Activated CD4-positive, alpha-beta T cell treated with anti-CD3 and anti-CD28 coated beads for 1 hour (primary cell): ENCODE measurements at places on chromosomes 3 and 15.

DNA sequence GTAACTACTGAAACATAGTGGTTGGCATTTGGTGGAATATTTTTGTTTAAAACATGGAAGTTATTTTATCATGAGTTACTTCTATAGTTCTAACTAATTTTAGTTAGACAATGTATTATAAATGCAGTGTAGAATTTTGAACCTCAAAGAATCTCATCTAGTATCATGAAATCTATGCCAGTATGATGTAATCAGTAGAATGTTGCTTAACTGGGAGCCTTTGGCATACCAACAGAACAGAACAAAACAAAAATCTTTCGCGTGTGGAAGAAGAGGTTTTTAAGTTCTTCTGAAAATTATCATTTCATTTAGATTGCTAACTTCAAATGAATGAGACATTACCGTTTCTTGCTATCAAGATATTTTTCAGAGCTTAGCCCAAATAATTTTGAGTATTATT is 98.4 kb upstream of the LRRFIP2 start:
- no peak for DNase-seq

DNA sequence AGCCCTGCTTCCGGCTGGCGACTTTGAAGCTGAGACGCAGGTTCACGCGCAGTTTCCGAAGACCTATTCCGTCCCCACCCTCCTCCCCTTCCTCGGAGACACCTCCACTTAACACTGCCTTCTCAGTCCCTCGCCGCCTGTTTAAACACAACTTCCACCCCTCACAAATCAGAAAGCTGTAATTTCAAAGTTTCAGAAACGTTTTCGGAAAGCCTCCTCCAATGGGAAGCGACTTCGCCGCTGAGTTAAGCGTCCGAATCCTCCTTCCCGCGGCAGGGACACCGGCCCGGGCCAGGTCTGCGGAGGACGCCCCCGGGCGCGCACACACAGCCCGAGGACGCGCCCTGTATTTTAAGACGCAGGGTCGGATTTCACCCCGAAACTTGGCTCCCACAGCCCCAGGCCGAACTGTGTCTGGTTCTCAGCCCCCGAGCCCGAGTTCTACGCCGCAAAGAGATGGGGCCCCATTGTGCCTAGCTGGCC is 559 bp upstream of the LRRN1 start:
- DNase-seq = no peak

DNA sequence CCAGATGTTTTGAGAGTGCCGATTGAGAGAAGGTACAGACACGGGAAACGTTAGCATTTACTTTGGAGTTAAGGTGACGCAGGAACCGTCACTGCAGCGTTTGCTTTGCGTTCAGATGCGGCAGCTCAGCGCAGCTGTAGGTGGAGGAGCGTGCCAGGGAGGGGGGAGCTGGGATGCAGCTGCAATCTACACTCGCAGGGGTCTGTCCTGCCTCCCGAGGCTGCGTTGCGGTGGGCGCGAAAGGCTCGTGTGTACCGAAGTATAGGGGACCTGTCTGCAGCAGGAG is 425 bp upstream of the FYTTD1 start:
- DNase-seq = no peak

GRCh38 chr3:155049959-155050358 is 30.2 kb upstream of the MME start:
- DNase-seq = no peak

DNA sequence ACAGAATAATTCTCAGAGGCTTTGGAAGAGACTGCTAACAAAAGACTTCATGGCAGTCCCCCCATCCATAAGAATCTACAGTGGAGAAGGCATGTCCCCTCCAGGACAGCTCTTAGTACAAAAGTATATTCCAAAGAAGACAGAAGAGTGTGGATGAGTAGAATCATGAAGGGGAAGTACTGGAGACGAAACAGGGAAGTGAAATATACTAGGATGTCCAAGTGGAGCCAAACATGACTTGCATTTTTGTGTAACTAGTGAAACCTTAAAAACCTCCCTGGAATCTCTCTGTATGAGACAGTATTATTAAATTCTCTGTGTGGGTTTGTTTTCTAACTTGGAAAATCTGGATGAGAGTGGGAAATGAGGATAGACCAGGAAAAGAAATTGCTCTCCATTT is 312.4 kb downstream of the RSL24D1 start:
- no peak for DNase-seq

DNA sequence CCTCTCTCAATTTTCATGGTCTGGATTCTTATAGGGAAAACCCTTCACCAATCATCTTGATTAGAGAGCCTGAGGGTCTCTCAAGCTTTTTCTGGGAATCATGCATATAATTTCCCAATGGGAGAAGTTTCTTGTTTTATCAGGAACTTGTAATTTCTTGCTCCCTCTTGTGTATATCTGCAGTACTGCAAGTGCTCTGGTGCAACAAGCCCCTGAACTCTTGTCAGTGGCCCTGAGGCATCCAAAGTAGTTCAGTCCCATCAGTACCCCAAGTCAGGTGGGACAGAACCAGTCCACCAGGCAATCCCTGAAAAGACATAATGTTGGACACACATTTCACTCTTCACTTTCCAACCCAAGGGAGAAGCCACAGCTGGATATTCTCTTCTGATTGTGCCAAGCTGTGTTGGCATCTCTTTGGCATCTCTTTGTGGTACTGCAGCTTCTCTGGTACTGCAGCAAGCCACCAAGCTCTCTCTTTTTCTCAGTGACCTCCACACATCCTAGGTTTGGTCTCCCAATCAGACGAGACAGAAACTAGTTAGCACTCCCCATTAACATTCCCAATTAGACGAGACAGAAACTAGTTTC is 214.5 kb downstream of the ZIC4 start:
- no peak for DNase-seq

- peak; percentile 31 for DNase-seq
These were observed 6.0 kb downstream of the MUC13 start for GRCh38 chr3:124928333-124929202.

DNA sequence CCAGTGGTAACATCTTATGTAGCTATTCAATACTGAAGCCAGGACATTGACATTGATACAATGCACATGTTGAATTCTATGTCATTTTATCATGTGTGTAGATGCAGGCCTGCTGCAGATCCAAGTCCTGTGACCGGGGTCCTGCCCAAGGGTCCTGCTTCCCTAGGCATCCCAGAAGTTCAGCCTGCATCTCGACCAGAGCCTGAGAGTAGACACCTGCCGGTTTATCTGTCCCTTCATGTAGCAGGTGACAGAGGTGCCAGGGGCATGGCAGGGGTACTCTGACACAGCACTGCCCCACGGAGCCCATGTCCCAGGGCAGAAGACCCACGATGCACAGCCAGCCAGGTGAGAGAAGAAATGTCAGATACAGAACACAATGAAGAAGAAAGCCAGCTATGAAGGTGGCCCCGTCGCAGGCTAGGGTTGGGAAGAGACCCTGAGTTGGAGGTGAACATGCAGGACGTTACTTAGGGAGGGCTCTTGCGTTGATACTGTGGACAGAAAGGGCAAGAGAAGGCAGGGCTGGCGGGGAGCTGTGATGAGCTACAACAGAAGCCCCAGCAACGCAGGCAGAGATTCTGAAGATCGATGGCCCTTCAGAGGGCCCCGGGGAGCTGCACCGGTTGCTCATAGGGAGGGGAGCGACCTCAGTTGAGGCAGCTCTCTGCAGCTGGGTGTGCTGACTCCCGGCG is 51.0 kb downstream of the TPRA1 start:
- no peak for DNase-seq
